ENCODE measurements at places on chromosomes 4 and X.

DNA sequence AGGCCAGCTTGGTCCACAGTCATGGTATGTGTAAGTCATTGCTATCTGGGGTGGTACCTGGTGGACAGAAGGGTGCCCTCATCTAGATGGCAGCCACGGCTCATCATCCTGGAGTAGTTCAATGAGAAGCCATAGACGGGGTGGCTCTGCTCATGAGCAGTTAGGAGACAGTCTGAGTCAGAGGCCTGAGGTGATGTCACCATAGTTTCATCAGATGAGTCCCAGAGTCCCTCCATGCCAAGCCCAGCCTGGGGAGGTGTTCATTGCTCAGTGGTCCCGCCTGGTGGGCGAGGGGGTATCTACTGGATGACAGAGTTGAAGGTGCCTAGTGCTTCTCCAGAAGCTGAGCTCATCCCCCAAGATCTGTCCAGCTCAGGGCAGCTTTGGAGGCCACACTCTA lies 49.8 kb downstream of the DLG3 start:
- DNase-seq = no peak

DNA sequence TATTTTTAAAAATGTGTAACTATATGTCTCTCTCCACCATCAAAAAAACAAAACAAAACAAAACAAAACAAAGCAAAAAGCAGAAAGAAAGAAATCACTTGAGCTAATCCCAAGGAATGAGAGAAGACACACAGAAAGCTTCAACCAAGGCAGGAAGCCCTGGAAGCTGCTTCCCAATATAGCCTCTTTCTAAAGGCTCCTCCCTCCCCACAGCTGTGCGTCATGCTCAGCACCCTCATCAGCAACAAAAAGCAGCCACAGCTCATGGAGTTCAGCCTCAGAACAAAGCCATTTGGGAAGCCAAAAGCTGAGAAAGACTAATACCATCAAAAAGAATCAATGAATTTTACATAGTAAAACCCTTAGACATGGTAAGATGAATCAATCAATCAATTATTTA lies 501.6 kb upstream of the SMIM31 start:
- DNase-seq = no peak

GRCh38 chr4:87530868-87531267 lies 1.7 kb upstream of the SPARCL1 start:
- DNase-seq = no peak

- DNase-seq = no peak
Observed at GRCh38 chr4:181670506-181670905, 572.7 kb upstream of the TENM3 start.

DNA sequence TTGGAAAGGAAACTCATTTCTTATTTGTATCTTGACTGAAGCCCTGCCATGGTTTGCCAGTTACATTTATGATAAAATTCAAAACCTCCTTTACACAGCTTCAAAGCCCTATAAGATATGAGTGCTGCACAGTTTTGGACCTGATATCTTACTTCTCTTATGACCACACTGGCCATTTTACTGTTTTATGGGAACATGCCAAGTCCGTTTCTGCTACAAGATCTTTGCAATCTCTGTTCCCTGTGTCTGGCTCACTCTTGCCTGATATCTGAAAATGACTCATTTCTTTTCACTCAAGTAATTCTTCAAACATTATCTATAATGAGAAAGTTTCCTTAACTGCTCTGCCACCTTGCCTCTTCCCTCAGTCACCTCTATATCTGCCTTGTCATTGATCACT lies 247.3 kb downstream of the SPOCK3 start:
- no peak for DNase-seq

DNA sequence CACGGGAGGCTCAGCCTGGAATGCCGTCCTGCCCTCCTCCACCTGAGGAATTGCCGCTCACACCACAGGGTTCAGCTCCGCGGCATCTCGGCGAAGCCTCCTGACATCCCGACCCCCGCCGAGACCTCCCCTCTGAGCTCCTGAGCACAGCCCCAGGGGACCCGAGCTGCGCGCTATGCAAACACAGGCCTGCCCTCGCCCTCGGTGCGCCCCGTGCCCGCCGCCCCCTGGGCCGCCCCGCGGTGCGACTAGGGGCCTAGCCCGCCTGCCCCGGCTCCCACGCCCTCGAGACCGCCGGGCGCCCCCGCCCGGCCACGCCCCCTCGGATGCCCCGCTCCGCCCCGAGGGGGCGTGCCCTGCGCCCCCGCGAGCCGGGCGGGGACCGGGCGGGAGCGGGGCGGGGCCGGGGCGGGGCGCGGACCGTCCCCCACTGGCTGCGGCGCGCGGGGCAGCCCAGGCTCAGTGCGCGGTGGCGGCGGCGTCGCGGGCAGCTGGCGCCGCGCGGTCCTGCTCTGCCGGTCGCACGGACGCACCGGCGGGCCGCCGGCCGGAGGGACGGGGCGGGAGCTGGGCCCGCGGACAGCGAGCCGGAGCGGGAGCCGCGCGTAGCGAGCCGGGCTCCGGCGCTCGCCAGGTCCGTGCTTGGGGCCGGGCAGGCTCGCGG lies at the start of gene FGFR3:
Gene FGFR3 (plus strand): TSS at position 462 of the 664 bp plus-strand sequence. CDS start 642 bp downstream, outside the sequence.
- DNase-seq = no peak

DNA sequence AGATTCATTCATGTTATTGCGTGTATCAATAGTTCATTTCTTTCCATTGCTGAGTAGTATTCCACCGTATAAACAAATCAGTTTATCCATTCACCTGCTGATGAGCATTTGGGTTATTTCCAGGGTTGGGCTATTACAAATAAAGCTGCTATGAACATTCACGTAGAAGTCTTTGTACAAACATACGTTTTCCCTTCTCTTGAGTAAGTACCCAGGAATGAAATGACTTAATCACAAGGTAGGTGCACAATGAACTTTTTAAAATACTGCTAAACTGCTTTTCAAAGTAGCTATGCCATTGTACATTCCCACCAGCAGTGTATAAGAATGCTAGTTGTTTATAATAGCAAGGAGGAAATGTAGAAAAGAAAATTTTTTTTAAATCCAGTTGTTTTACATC lies 35.9 kb downstream of the SYTL4 start:
- DNase-seq = no peak

DNA sequence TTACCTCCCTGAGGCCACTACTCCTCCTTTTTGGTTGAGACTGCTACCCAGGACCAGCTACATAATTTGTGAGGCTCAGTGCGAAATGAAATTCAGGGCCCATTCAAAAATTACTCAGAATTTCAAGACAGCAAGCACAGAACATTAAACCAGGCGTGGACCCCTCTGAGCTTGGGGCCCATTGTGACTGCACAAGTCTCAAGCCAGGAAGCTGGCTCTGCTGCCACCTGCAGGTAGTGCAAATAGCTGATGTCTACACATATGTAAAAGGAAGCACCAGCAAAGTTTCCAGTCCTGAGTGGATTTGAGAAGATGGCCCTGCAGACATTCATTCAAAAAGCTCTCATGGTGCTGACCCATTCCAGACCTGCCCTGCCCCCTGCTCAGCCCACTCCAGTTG lies 213.4 kb upstream of the LNX1 start:
- DNase-seq = no peak

GRCh38 chr4:139622901-139623381 lies 42.7 kb upstream of the MGST2 start:
- no peak for DNase-seq

- DNase-seq = no peak
Observed at GRCh38 chr4:2087170-2087569, 28.0 kb downstream of the NAT8L start.

- no peak for DNase-seq
Observed at GRCh38 chr4:69957209-69957608, 8.3 kb downstream of the CSN2 start.

DNA sequence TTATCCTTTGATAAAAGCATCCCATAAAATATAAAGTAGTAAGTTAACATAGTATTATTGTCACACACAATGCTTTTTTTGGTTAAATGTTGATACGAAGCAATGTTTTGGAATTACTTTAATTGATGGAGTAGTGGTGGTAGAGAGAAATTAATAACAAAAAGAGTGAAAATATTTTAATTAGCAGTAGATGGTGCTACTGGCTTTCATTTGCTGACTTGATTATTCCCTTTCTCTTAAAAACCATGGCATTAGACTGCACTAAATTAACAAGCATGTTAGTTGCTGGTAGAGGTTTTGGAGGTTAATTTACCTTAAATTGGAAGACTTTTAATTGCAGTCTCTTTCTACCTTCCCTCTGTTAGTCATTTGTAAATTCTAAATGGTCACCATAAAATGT lies 8.9 kb upstream of the DCK start:
- DNase-seq = no peak

Measured in non-pigmented ciliary epithelial cell (primary cell).